ENCODE measurements at places on chromosomes 3 and 15. TPM values are rescaled to one million over a fixed set of nuclear protein-coding genes. Genes with fewer than 3 reads are reported as not detected.

DNA sequence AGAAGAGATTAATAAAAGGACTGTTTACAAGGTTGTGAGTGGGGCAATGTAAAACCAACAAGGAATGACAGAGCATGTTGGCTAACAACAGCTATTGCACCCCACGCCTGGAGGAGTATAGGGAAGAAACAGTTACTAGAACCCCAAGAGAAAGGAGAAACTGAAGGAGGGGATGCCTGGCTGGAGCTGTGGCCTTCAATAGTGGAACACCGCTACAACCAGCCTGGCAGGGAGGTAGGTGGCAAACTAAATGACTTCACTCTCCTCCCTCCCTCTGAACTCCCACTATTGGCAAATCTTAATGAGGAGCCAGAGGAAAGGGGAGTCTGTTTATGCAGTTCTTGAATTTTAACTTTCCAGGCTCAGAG, 7.2 kb upstream of the CD47 start:
- DNase-seq, result no peak

The TTLL13 gene
- total RNA-seq, result 0.19 TPM

GRCh38 chr15:72372361-72372760, 3.5 kb downstream of the HEXA start:
- no peak for DNase-seq

The COL7A1 gene
- total RNA-seq, result 24.4 TPM

DNA sequence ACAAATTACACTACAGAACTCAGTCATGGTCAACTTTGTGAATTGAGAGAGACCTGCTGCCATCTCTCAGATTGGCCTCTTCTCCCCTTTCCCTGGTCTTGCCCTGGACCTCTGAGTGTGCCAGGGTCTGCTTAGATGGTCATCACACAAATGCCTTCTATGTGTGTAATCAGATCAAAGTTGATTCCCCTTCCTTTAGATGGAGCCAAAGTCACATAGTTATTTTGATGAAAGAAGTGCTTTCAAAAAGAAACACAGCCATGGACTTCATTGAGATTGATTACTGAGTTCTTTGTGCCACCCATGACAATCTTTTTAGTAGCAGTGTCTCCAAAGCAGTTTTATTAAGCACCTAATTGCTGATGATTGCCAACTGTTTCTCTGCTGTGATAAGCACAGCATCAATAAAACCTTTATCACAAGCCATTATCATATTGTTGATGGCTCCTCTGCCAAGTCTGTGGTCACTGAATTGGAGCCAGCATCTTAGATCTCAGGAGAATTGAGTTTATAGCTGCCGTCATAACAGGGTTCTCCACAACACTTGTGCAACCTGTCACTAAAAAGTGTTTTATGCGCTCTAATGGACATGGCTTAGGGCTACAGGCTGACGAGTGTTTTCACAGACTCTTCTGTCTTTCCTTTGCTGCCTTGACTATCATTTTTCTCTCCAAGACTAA, 149.7 kb upstream of the NUDT16 start:
- no peak for DNase-seq

- DNase-seq, result no peak
These were observed 67.6 kb upstream of the CTDSPL start for GRCh38 chr3:37793889-37794591.

- DNase-seq, result no peak
These were observed 1.0 kb downstream of the SNX1 start for GRCh38 chr15:64096668-64097384.

The ANKRD34C gene
- total RNA-seq, result 0.66 TPM

The SLC28A1 gene
- total RNA-seq, result 0.91 TPM

The TIMP4 gene
- 12.3 TPM for total RNA-seq

DNA sequence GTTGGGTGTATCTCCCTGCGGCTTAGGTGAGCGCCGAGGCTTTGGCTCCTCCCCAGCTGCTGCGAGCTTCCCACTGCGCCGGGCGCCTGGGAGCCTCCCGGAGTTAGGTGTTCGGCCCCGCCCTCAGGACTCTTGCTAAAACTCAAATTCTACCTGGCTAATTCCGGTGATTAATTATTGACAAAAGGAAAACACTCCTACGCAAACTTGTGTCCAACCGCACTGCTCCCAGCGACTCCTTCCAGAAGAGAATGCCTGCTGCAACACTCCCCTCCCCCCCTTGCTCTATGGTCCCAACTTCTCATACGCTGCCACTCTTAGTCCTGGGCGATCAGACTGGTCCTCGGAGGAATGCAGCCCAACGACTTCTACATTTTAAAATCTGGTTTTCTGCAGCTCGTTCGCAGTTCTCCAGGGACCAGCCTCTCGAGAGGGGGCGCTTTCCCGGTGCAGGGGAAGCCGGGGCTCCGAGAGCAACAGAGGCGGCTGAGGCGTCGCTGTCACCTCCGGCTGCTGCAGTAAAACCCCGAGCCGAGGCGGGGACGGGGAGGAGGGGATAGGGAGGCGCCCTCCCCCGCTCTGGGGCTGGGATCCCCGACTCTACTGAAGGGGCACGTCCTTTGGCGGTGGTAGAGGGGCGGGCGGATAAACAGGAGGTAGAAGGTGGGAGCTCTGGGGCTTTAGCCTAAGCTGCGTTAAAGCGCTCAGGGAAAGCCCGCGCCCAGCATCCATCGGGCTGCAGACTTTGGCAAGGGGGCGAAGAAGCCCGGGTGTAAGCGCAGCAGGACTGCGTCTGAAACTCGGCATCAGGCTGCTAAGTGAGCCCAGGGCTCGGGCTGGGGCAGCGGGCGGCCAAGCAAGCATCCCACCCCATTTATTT, at the start of gene SPTSSB:
SPTSSB (minus strand) TSS at position 77 of the 880 bp plus-strand sequence. CDS start 25,194 bp downstream, outside the sequence.
- DNase-seq, result peak; percentile 19

- DNase-seq, result no peak
These were observed 57.5 kb downstream of the CACNA2D2 start for GRCh38 chr3:50445919-50446318.

- no peak for DNase-seq
These were observed 4.2 kb downstream of the UBXN7 start for GRCh38 chr3:196428041-196428440.

GRCh38 chr3:118941236-118941635, 93.4 kb downstream of the IGSF11 start:
- DNase-seq, result no peak

- DNase-seq, result no peak
These were observed 936.1 kb downstream of the PLOD2 start for GRCh38 chr3:145224886-145225285.

GRCh38 chr3:48739617-48739954, 22.6 kb upstream of the IP6K2 start:
- no peak for DNase-seq

DNA sequence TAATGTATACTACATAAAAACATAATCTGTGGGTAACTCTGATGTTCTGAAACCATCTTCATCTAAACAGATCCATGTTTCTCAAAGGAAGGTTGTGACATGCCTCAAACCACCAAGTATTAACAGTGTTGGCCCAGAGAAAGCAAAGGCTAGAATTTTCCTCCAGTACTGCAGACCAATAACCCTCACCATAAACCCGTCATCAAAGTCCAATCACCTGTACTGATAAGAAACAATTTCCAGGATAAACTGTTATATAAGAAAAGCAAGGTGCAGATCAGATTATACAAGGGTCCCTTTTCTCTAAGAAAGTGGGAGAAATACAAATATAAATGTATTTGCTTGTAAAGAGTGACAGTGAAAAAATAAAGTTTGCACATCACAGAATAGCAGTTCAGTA, 32.3 kb downstream of the TBC1D2B start:
- no peak for DNase-seq

GRCh38 chr15:75725006-75725718, 12.5 kb upstream of the CSPG4 start:
- DNase-seq, result no peak

DNA sequence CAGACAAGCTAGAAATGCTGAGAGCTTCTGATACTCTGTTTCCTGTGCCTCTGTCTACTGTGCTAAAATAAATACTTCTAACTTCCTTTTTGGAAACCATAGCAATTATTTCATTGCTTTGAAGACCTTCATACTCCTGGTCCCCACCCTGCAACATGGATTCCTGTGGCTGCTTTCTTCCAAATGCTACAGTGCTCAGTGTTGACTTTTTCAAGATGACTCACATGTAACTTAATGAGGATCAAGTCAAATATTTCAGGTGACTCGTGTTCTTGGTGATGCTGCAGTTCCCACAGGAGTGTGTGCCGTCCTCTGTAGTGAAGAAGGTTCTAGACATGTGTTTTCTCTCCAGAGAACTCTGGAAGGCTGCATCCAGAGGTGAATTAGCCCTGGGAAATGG, 288.6 kb downstream of the CLSTN2 start:
- DNase-seq, result no peak

DNA sequence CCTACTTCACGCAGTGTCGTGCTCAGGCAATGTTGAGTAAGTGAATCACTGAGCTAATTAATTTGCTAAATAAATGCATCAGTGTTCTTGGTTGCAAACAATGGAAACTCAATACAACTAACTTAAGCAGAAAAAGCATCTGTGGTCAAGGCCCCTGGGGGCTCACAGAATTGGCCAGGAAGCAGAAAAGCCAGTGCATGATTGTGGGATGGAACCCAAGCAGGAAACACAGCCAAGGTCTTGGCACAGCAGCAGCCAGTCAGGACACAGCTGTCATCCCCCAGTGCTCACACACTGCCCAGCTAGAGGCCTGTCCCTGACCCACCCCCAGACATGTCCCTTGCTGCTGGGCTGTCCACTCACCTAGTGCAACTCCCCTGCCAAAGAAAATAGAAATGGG, 85.9 kb downstream of the AQP9 start:
- DNase-seq, result peak; percentile 46

DNA sequence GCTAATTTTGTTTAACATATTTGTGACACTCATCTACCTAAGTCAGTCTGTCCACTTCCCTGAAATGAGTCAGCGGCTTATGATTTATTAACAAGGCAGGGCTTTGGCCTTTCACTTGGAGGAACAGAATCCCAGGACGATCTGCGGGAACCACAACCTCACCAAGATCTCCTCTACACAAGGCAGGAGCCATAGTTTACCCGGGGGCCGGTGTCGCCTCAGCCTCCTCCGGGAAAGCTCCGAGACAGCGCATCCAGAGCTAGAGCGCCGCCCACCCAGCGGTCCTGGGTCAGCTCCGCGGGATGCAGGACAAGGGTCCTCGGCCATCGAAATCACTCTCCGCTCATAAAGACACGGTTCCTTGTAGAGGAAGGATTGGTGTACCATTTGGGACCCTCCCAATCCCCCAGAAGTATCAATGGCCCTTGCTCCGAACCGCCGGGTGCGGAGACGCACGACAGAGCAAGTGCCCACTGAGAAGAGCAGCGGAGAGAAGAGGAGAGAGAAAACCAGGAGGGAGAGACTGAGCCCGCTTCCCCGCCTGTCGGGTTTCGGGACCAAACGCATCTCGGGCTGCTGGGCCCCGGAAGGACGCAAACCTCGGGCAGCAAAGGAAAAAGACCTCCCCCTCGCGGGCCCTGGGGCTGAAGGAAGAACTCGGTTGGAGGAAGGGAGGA, 13.1 kb upstream of the ALCAM start:
- DNase-seq, result peak; percentile 20

The AGBL1 gene
- total RNA-seq, result not detected
